Thyroid gland (tissue), 4 donors: ENCODE measurements at places on chromosomes 11 and 22.

DNA sequence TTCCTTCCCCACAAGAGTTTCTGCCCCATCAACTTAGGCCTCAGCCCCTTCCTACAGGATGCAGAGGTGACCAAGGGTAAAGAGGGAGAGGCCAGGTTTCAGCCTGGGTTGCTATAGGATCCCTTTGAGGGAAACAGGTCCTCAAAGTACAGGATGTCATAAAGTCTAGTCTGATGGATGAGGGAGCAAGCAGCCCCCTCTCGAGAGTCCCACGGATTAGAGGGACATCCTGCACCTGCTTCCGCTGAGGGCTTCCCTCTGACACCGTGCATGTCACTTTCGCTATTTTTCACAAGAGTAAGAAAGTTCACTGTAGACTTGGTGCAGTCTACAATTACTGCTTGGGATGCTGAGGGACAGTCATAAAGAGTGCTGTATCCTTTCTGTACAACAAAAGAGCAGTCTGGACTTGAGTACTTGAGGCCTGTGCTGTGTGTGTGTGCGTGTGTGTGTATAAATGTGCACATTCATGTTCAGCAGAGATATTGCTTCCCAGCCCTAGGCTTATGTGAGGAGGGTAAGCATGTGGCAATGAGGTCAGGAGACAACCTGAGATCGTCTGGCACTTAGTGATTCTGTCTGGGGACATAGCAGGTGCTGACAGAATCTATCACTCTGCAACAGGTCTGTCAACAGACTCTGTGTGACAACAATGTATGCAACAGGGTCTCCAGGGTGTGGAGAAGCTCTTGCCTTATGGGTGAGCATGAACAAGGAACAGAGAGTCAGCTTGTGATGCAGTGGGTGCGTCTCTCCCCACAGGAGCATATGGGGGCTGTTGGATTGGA is 18.0 kb upstream of the CHST1 start:
- H3K36me3 ChIP-seq = no peaks in the 10 kb centered on the region
- no peaks in the 10 kb centered on the region for H3K27me3 ChIP-seq
- H3K27ac ChIP-seq = no peak overlapping the region
- no peak for DNase-seq

DNA sequence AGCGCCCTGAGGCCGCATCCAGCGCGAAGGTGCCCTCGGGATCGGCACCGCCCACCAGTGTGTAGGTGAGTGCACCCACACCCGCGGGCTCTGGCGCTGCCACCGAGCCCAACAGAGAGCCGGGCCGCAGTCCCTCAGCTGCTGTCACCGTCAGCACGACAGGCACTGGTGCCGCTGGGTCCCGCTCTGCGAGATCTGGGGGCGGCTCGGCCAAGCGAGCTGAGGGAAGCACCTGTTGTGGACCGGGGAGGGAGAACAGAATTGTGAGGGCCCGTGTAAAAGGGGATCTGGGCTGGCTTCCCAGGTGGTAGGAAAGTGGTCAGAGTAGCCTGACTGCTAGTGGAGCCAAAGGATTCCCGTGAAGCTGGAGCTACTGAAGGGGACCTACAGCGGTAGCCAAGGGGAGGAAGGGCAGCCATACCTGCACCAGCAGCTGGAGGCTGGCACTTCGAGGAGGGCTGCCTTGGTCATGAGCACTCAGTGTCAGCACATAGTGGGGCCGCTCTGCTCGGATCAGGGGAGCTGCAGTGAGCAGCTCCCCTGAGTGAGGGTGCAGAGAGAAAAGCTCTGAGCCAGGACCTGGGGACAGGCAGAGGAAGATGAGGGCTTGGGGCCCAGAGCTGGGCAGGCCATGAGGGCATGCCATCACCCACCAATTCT is 11.5 kb upstream of the TPP1 start:
- H3K4me1 ChIP-seq = peaks cover 16% of the 10 kb centered on the region
- H3K27ac ChIP-seq = no peak overlapping the region
- peak overlapping the region; percentile 24 for H3K4me3 ChIP-seq
- DNase-seq = peak; percentile 33
- peaks cover under 1% of the 10 kb centered on the region for H3K36me3 ChIP-seq
- H3K27me3 ChIP-seq = no peaks in the 10 kb centered on the region

GRCh38 chr11:76044750-76045320 is 161.5 kb downstream of the WNT11 start:
- H3K36me3 ChIP-seq = no peaks in the 10 kb centered on the region
- H3K27ac ChIP-seq = no peak overlapping the region
- H3K27me3 ChIP-seq = no peaks in the 10 kb centered on the region
- H3K4me3 ChIP-seq = no peak overlapping the region

- H3K4me3 ChIP-seq = no peak overlapping the region
- DNase-seq = no peak
- no peaks in the 10 kb centered on the region for H3K4me1 ChIP-seq
- H3K27ac ChIP-seq = no peak overlapping the region
These were observed 112.7 kb downstream of the PDE3B start for GRCh38 chr11:14756349-14756748.

DNA sequence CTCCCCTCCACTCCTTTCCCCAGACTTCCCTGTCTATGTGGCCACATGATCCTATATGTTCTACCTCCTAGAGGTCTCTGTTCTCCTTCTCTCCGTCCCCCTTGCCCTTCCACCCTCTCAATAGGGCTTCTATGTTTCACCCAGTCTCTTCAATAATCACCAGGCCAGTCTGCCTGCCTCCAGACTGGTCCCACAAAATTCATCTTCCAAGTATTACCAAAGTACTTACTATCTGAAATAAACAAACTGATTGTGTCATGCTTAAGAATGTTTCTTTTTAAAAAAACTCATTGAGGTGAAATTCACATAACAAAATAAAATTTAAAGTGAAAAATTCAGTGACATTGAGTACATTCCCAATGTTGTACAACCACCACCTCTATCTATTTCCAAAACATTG is 44.2 kb downstream of the MTNR1B start:
- H3K36me3 ChIP-seq = no peaks in the 10 kb centered on the region
- H3K27me3 ChIP-seq = no peaks in the 10 kb centered on the region
- no peak overlapping the region for H3K27ac ChIP-seq
- H3K4me1 ChIP-seq = no peaks in the 10 kb centered on the region

GRCh38 chr11:46291441-46292150 is 14.1 kb downstream of the CREB3L1 start:
- no peak overlapping the region for H3K27ac ChIP-seq
- DNase-seq = no peak
- H3K36me3 ChIP-seq = no peaks in the 10 kb centered on the region
- no peaks in the 10 kb centered on the region for H3K27me3 ChIP-seq

GRCh38 chr11:65651589-65652510 is 10.9 kb downstream of the RELA start:
- H3K27me3 ChIP-seq = no peaks in the 10 kb centered on the region
- peaks cover 46% of the 10 kb centered on the region for H3K36me3 ChIP-seq
- peak overlapping the region; percentile 91 for H3K27ac ChIP-seq
- peak; percentile 41 for DNase-seq

- no peaks in the 10 kb centered on the region for H3K4me1 ChIP-seq
- no peaks in the 10 kb centered on the region for H3K27me3 ChIP-seq
- no peak overlapping the region for H3K27ac ChIP-seq
- DNase-seq = no peak
- H3K36me3 ChIP-seq = peaks cover 5% of the 10 kb centered on the region
These were observed 54.6 kb downstream of the PRCP start for GRCh38 chr11:82845356-82846353.

DNA sequence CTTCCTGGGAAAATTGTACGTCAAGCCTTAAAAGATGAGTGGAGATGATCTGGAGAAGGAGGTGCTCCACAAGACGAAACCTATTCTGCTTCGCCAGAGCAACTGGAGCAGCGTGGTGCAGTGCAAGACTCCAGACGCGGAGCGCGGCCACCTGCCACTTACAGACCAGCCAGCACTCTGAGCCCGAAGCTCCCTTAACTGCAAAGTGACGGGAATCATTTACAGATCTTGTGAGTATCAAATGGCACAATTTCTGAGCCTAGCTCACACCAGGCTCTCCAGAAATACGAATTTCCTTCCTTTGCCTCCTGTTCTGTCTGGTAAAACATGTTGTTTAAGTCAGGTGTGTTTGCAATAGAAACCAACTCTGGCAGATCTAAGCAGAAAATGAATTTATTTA is 369.3 kb downstream of the CADM1 start:
- H3K4me1 ChIP-seq = no peaks in the 10 kb centered on the region
- DNase-seq = no peak
- H3K27ac ChIP-seq = no peak overlapping the region
- no peaks in the 10 kb centered on the region for H3K27me3 ChIP-seq
